Fibroblast of skin of left biceps (primary cell): ENCODE measurements at places on chromosomes 4 and X.

- DNase-seq: no peak
Observed at GRCh38 chr4:56200275-56200674, 187.0 kb downstream of the AASDH start.

- no peak for DNase-seq
Observed at GRCh38 chr4:37685823-37686372, 278 bp downstream of the RELL1 start.

GRCh38 chr4:121041307-121042090, 30.8 kb downstream of the NDNF start:
- DNase-seq: no peak

- no peak for DNase-seq
Observed at GRCh38 chr4:164949448-164950143, 27.9 kb downstream of the TRIM61 start.

DNA sequence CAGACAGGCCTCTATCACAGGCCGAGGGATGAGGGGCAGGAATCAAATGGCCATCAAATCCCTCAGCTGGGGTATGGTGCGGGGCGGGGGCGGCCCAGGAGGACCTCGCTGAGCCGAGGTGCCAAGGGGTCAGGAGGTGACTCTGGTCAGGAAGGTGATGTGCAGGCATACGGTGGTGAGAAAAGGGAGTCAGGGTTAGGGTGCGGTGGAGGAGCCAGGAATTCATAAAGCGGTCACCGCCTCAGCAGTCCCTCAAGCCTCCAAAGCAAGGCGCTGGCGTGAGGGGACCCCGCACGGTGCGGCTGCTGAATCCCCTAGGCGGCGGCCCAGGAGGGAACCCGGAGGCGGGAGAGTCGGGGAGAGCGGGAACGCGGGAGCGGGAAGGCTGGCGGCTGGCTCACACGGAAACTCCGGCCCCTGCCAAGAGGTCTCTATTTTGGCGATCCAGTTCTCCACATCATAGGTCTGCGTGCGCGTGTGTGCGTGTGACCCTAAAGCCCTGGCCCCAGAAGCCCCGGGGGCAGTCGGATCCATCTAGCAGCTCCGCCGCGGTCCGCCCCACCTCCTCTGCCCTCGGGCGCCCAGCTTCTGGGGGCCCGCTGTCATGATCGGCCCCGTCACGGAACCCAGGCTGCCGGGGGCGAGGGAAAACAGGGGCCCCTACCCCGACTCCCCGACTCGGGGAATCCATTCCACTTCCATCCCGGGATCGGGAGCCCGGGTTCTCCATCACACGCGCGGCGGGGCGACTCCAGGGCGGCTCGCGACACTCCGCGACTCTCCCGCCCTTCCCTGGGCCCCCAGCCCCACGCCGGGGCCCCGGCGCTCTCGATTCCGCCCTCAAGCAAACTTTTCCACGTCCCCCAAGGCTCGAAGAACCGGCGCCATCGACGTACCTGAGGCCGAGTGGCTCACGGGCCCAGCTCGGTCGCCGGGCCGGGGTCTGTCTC, 593 bp downstream of the ELF4 start:
- no peak for DNase-seq

DNA sequence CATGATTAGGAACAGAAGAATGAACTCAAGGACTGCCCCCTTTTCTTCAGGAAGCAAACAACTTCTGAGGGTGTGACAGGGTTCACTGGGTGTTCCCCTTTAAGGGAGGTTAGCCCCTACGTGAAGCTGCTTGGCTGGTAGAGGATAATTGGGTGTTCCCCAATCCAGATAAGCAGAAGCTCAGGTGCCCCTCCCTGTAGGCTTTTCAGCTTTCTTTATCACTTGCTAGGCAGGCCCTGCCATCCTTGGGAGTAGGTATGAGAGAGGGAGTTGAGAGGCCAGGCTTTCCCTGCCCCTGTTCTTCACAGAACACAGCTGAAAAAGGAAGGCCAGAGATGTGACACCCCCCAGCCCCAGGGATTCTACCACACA, 44.2 kb downstream of the RTL9 start:
- no peak for DNase-seq

DNA sequence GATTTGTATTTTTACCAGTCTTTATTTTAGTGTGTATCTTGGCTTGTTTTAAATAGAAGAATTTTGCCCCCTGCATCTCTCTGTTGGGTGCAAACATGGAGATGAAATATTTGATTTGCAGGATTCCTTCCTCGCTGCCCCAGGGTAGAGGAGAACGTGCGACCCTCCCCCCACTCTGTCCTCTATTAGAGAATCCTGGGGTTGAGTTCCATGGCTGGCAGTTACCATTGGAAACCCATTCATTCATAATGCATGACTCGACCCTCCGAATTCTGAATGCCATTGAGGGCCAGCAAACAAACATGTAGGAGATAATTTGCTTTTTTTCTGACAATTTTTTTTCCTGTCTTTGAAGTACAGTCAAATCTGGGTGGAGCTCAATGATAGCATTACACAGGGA, 53.7 kb downstream of the TRIM2 start:
- no peak for DNase-seq

- no peak for DNase-seq
Observed at GRCh38 chrX:136163689-136164088, 16.4 kb downstream of the FHL1 start.

- DNase-seq: no peak
Observed at GRCh38 chr4:62544428-62544827, 1344.3 kb downstream of the ADGRL3 start.

- DNase-seq: peak; percentile 95
Observed at GRCh38 chr4:113958766-113959538, 20.5 kb downstream of the ARSJ start.

DNA sequence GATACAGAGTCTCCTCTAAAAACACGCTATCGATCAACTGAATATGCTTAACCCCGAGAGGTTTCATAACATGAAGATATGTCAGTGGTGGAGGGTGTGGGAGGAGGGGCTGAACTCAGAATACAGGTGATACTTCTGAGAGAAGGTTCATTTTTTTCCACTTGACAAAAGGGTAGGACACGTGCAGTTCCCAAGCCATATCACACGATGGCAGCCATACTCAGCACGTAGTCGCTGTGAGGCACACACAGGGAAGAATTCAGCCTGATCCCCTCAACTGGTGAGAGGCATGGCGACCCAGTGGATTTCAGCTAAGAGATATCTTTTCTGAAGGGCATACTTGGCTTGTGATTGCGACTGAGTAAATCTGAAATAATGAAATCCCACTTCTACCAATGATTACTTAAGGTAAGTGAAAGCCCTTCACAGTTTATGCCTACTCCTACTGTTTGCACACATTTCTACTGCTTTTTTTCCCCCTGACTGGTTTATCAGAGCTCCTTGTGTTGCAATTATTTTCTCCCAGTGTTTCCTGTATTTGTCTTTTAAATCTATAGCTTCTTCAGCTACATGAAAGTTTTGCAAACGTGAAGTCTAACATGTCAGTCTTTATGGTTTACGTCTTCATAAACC, 133.1 kb downstream of the CORIN start:
- no peak for DNase-seq

DNA sequence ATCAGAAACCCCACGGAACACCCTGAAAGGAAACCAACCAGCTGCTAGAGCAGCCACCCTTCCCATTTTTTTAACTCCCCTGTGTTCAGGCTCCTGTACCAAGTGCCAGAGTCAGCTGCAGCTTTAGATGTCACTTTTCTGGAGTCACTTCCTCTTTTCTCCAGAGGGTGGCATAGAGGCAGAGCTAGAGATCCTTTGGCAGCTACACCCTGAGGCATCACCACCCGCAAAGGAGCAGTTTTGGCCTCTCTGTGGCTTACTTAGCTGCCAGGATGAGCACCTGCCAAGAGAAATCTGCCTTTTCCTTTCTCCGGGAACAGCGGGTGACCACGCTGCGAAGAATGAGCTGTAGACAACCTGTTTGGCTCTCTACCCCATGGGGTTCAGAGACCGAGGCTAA, 58.0 kb upstream of the CHRDL1 start:
- DNase-seq: no peak

DNA sequence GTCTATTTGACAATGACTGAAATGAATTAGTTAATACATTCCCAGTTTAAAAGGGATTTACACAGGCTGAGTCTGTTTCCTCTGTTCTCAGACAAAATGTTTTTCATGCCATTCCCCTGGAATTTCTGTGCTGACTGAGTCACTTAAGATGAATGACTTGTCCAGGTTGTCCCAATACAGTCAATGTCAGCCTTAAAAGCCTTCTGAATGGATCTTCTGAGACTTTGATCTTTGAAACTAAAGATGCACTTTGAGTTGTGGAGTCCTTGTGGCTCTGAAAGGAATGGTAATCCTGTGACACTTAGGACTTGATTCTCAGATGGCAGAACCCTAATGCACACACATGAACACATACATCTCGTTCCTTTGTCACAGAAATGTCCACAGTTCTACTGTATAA, 622.2 kb upstream of the GRID2 start:
- DNase-seq: no peak

DNA sequence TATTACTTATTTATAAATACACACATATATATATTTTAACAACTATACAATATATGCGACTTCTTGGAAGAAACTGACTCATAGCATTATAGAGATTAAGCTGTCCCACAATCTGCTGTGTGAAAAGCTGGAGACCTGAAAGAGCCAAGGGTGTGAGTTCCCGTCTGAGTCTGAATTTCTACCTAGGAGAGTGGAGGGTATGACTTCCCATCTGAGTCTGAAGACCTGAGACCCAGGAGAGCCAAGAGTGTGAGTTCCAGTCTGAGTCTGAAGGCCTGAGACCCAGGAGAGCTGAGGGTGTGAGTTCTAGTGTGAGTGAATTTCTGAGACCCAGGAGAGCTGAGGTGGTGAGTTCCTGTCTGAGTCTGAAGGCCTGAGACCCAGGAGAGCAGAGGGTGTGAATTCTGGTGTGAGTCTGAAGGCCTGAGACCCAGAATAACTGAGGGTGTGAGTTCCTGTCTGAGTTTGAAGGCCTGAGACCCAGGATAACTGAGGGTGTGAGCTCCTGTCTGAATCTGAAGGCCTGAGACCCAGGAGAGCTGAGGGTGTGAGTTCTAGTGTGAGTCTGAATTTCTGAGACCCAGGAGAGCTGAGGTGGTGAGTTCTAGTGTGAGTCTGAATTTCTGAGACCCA, 8.9 kb upstream of the P2RY8 start:
- no peak for DNase-seq

DNA sequence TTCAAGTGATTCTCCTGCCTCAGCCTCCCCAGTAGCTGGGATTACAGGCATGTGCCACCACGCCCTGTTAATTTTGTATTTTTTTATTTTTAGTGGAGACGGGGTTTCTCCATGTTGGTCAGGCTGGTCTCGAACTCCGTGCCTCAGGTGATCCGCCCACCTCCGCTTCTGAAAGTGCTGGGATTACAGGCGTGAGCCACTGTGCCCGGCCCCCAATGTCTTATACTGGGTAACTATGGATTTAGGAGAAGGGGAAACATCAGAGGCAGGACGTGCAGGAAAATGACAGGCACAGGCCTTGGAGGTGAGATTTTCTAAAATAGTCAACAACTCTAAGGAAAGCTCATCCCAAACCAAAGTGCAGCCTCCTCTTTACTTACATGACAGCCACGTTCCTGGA, 11.1 kb upstream of the TSPYL2 start:
- no peak for DNase-seq

DNA sequence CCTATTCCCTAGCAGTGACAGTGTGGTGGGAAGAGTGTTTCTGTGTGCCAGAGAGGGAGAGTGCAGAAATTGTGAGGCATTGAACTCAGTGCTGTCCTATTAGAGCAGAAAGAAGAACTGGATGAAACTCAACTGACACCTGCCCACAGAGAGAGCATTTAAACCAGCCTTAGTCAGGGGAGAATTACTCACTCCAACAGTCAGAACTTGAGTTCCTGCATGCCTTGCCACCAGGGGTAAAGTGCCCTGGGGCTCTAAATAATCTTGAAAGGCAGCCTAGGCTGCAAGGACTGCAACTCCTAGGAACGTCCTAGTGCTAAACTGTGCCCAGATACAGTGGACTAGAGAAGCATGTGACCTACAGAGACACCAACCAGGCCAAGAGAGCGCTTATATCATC, 12.8 kb downstream of the CYSLTR1 start:
- no peak for DNase-seq

DNA sequence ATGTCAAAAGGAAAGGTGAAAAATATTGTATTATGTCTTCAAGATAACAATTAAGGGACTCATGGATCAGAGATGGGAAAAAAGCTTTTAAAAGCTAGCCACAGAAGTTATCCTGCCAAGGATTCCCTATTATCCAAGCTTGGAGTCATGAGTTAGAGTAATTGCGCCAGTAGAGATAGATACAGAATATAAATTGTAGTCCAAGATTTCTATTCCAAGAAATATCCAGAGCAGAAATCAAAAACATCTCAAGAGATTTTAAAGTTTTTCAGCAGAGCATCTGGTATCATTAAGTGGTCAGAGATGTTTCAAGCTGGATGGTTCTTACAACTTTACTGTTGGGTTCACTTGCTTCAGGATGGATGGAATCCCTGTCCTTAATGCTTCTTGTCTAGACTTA, 186.7 kb downstream of the PCDH18 start:
- no peak for DNase-seq

GRCh38 chr4:86500527-86500926, 93.6 kb upstream of the PTPN13 start:
- DNase-seq: no peak

DNA sequence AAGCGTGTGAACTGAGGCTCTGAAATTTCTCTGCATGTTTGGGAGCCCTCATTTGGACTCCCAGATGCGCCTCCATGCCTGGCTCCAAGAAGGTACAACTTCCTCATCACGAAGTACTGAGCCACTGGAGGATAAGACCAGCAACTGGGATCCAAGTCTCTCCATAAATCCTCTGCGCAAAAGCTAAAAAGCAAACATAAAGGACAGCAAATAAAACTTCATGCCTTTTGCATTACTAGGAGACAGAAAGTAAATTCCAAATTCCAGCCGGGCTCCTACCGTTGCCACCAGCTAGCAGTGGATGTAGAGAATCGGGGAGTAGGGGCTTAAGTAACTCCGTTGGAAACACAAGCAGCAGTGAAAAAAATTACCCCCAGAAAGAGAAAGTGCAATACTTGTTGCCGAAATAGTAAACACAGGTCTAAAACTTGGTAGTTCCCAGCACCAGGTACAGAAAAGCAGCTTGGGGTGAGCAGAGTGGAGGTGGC, 477.1 kb upstream of the TENM3 start:
- DNase-seq: no peak

- no peak for DNase-seq
Observed at GRCh38 chr4:149102765-149103164, 660.6 kb upstream of the NR3C2 start.

- no peak for DNase-seq
Observed at GRCh38 chr4:166518776-166519175, 645.7 kb downstream of the TLL1 start.

- no peak for DNase-seq
Observed at GRCh38 chr4:54090804-54091623, 8.9 kb upstream of the GSX2 start.

- no peak for DNase-seq
Observed at GRCh38 chr4:89254847-89255246, 52.8 kb downstream of the GPRIN3 start.
